ENCODE measurements at places on chromosomes 16 and 17.

DNA sequence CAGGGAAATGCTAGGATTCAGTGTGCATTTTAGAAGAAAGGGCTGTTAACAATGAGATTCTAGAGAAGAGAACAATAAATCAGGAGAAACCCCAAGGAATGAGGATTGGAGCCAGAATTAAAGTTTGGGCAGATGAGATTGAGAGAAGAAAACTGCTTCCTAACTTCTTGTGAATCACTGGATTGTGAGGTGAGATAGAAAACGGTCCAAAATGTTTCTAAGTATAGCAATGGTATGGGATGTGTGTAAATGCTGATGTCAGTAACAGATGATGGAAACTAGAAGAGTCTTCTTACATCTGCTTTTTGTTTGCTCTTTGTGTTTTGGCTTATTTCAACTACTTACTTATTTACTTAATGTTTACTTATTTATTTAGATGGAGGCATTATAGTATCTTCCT lies 123.0 kb downstream of the KCNJ2 start:
- DNase-seq = no peak

DNA sequence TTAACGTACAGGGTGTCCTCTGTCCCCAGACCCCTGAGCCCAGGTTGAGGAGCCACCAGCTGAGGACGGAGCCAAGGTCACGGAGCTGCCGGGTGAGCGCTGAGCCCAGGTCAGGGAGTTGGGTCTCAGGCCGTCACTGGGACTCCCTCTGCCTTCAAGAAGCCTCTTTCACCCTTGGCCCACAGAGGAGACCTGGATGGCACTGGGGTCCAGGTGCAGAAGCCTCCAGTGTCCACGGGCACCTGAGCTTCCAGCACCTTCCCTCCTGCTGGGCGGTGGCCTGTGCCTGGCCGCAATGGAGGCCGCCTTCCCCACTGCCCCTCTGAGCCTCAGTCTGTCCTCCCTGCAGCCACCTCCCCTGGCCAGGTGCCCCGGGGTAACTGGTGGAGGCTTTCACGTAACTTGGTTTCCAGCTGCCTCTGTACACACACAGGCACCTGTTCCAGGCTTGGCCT lies 31.6 kb upstream of the CDH15 start:
- DNase-seq = no peak

DNA sequence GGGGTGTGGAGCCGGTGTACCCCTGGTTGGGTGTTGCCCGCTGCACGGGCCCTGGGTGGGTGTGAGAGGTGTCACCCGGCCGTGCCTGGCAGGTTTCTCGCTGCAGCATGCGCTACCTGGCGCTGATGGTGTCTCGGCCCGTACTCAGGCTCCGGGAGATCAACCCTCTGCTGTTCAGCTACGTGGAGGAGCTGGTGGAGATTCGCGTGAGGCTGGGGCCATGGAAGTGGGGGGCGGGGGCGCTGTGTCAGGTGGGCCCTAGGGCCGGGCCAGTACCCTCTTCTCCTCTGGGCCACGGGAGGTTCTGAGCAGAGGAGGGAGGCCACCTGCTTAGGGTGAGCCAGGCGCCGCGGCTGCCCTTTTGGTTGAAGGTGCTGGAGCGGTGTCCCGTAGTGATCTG lies 13.4 kb downstream of the DEF8 start:
- DNase-seq = no peak

GRCh38 chr17:57885148-57885915 lies 35.5 kb upstream of the MRPS23 start:
- DNase-seq = no peak

- DNase-seq = no peak
Measured at GRCh38 chr16:50801036-50801435, 59.1 kb downstream of the CYLD start.

DNA sequence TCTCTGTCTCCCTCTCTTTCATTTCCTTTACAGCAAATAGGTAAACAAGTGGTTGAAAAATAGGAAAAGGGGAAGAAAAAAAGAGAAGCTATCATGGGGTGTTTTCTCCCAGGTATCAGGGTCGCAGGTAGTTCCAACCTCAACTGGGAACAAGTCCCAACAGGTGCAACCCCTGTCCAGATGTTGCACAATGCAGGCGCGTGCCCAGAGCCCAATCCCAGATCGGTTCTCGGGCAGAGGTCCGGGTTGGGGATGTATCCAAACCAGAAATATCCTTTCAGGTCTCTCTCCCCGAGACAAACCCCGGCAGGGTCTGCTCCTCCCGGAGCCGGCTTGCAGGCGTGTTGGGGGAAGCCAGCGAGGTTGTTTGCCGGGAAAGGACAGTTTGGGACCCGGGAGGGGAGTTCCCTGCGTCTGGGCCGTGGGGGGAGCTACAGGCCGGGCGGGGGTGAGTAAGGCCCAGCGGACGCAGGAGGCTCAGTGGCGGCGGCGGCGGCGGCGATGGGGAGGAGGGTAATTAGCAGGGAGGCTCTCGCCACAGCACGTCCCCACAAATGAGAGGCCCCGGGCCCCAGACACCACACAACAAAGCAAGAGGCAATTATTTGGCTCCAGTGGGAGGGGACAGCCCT lies 21.2 kb upstream of the SP6 start:
- DNase-seq = no peak

- DNase-seq = no peak
Measured at GRCh38 chr17:27403480-27404005, 52.7 kb upstream of the KSR1 start.

DNA sequence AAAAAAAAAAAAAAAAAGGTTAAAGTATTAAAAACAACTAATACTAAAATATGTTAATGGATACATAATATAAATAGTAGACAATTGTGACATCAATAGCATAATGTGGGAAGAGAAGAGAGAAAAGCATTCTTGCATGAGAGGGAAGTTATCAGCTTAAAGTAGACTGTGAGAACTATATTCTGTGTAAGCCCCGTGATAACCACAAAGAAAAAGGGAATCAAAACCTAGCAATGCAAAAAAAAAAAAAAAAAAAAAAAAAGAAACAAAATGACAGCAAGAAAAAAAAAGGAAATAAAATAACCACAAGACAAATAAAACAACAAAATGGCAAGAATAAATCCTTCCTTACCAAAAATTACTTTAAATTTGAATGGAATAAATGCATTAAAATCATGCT lies 39.8 kb upstream of the MYLK3 start:
- DNase-seq = no peak

GRCh38 chr16:2867987-2868789 lies 10.2 kb upstream of the PRSS22 start:
- DNase-seq = peak; percentile 99

DNA sequence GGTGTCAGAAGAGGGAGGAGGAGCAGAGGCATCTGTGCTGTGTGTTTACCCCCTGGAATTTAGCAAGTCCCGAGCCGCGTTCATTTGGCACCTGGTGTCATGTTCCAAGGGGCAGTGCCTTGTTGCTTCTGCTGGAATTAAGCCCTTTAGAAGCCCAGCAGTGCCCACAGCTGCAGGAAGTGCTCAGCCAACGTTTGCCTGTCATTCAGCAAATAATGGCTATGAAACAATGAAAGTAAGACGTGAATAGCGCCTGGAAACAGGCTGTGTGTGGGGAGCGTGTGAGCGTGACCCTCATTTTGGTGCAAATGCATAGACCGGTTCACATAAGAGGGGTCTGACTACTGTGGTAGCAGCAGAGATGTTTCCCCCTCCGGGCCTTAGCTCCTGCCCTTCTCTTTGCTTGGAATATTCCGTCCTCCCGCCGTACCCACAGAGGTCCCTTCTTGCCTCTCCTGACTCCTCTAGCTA lies 5.8 kb upstream of the ATP2C2 start:
- DNase-seq = no peak

DNA sequence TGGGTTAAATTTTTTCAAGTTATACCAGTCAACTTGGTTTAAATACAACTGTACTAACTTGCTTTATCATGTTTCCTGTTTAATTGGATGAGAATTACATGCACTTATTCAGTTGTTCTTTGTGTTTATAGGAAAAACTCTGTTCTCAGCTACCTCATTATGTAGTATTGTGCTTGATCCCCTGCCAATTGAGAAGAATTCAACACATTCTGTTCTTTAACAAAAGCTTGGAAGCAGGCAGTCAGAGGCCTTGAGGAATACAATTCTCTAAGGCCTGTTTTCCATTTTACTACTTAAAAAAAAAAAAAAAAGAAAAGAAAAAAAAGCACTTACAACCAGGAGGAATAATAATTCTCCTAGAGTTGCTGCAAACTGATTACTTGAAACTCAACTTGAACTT lies 60.6 kb upstream of the CMIP start:
- no peak for DNase-seq

DNA sequence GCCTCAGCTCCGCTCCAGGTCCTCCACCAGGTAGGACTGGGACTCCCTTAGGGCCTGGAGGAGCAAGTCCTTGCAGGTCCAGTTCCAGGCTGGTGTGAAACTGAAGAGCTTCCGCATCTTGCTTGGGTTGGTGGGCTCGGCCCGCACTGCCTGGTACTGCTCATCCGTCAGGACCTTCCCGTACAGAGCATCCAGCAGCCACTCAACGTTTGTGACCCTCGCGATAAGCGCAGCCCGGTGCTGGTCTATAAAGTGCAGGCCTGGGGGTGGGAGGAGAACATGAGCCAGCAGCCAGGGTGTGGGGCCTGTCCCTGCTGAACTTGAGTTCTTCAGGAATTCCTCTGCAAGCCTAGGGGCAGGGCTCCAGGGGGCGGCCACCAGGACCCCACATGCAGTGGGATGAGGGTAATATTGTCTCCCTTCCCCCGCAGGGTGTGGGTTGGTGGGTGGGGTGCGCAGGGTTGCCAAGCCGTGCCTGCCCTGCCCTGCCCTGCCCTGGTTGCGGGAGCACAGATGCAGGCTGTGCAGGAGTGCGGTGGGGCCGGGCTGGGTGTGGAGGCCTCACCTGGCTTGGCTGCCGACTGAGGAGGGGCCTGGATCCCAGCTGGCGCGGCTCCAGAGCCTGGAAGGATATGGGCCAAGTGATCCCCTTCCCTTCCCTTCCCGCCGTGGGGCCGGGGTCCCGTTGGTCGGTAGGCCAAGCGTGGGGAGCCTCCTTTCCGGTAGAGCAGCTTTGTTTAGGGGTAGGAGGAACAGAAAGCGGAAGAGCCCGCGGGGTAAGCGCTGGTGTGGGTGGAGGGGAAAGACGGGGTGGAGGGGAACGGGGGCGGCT lies 762 bp downstream of the PYCARD start:
- no peak for DNase-seq

GRCh38 chr16:23534868-23535860 lies 22.0 kb downstream of the EARS2 start:
- no peak for DNase-seq

DNA sequence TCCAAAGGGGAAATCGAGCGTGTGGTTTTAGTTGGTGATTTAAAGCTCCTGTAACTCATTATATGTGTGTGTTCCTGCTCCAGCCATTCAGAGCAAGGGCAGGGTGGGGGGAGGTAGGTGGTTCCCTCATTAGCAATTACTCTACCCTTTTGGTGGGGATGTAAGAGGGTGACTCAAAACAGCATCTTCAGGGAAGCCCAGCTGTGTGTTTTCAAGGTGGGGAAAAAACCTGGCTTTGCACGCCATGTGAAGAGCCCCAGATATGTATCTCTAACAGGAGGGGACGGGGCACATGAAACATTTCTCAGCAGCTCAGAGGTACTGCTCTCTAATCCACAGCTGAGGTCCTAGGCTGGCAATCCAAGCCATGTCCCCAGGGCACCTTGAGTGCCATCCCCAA lies 241.3 kb upstream of the ZFHX3 start:
- no peak for DNase-seq

- DNase-seq = peak; percentile 92
Measured at GRCh38 chr16:28317040-28317880, 24.9 kb downstream of the SBK1 start.

GRCh38 chr16:23781176-23781575 lies 26.4 kb downstream of the CHP2 start:
- no peak for DNase-seq

DNA sequence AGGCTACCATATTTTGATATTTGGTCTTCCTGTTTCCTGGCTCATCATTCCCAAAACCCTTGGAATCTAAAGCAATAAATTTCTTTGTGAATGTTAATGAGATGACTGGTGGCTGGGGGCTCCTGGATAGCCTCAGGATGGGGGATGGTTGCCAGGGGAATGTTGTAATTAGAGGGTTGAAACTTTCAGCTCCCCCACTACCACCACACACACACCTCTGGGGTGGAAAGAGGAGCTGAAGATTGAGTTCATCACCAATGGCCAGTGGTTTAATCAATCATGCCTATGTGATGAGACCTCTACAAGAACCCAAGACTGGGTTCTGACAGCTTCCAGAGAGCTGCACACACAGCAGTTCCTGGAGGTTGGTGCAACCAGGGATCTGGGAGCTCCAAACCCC lies 59.1 kb downstream of the HS3ST3A1 start:
- no peak for DNase-seq

GRCh38 chr17:43857957-43858600 lies 11.1 kb downstream of the CD300LG start:
- no peak for DNase-seq

DNA sequence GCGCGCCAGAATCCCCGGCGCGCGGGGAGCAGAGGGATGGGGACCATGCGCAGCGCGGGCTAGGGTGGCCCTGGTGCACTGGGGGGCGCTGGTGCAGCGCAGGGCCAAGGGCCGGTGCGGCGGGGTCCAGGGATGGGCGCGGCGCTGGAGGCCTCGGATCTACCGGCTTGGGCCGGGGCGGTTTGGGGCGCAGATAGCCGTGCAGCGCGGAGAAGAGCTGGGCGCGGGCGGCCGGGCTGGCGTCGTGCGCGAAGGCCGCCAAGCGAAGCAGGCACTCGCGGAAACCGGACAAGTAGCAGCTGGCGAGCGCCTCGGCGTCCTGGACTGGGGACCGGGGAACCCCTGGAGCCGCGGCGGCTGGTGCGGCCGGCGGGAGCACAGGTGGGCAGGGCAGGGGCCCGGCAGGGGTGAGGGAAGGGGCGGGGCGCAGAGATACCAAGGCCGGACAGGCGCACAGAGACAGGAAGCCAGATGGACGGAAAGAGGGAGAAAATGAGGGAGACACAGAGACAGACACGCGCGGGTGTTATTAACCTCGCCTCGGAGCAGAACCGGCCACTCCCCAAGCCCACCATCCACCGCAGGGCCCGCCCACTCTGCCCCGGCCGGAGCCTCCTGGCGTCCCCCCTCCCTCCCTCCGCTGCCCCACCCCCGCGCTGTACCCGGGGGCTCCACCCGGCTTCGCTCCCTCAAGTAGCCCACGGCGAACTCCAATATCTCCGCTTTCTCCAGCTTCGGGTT lies 2.1 kb downstream of the HES7 start:
- no peak for DNase-seq

DNA sequence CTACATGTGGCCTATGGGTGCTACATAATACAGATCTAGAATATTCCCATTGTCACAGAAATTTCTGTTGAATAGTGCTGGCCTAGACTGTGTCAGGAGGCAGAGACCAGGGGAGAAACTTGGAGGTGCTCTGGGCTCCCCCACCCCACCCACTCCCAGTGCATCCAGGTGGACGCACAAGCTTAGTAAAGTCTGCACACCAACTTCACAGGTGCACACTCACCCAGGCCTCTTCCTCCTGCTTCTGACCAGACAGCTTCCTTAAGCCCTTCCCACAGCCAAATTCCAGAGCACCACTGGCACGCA lies 7.6 kb upstream of the CNP start:
- no peak for DNase-seq

DNA sequence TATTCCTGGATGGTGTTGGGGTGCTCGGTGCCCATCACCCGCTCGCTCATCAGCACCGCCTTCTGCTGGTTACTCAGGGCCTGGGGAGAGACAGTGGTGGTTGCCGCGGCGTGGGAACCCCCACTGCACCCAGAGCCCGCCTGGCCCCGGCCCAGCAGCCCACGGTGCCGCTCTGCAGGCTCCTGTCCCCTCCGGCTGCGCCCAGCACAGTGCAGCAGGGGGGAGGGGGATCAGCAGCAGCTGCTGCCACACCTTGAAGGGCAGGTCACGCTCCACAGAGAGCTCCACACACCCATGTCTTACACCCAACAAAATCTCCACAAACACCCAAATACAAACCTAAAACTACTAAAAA lies 18.8 kb downstream of the CLUH start:
- no peak for DNase-seq

GRCh38 chr16:15576960-15577958 lies 65.7 kb downstream of the MARF1 start:
- no peak for DNase-seq

Measured in H1 (cell line).